Stimulated activated CD4-positive, alpha-beta T cell treated with anti-CD3 and anti-CD28 coated beads, Interleukin-1b, Interleukin-23, amount 100 ng/mL, for 1 hour (primary cell): ENCODE measurements at places on chromosomes 3 and 15.
A peak's percentile ranks its signal among the peaks of the same experiment; 100 is the strongest.

DNA sequence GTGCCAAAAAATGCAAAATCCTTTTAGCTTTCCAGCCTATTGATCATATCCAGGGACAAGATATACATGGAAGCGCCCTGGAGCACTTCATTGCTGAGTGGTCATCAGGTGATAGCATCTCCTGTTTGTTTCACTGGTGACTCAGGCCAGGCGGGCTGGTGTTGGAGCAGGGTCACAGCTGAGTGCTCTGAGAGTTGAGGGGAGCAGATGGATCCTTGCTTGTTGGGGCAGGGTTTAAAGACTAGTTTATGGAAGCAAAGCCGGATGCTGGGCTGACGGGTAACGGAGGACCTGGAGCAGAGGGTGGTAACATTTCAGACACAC lies 405.0 kb upstream of the TPM1 start:
- no peak for DNase-seq

- no peak for DNase-seq
These were observed 12.9 kb downstream of the ALPK3 start for GRCh38 chr15:84830036-84830435.

- DNase-seq: no peak
These were observed 294.8 kb downstream of the MCTP2 start for GRCh38 chr15:94526071-94526689.

GRCh38 chr15:56242576-56243162 lies 1.0 kb downstream of the RFX7 start:
- peak; percentile 0 for DNase-seq

- DNase-seq: no peak
These were observed 31.9 kb downstream of the CRTC3 start for GRCh38 chr15:90561344-90562244.

DNA sequence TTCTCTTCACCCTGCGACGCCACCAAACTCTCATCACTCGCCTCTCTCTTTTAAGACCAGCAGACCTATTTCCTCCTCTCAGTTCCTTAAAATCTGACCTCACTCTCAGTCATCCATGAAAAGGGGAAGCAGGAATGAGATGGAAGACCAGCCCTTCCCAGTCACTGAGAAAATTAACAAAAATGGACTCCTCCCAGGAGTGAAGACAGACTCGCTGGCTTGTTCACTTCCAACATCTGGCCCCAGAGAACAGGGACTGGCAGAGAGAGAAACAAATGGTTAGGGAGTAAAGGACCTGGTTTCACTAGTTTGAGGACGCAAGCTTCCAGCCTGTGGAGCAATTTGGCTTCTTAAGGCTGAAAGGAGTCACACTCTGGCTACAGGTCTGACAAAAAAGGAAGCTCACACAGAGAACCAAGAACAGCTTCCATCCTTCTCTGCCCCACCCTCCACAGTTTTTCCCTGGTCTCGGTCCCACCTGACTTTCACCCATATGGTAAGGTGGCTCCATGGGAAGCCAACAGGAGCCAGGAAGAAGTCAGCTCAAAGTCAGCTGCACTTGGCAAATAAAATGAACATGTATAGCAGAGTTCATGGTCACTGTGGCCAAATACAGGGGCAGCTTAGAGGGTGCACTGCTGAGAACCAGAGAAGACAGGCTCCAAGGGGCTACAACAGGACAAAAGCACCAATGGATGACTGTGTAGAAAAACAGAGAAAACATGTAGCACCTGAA lies 57.2 kb downstream of the ITGB5 start:
- DNase-seq: no peak

DNA sequence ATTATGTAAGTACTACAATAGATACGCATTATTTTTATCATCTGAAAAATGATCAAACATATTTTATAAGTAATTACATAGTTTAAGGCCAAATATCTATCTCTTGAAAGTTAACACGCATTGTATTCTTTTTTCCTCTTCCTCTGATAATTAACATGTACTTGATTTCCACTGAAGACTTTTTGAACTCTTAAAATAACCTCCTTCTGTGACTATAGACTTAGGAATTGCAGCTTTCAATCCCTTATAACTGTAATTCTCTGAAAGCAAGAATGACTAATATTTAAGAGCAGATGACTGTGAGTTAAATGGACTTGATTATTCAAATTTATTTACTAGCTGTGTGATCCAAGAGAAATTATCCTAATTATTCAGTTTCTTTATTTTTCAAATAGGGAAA lies 730.6 kb upstream of the NECTIN3 start:
- no peak for DNase-seq

DNA sequence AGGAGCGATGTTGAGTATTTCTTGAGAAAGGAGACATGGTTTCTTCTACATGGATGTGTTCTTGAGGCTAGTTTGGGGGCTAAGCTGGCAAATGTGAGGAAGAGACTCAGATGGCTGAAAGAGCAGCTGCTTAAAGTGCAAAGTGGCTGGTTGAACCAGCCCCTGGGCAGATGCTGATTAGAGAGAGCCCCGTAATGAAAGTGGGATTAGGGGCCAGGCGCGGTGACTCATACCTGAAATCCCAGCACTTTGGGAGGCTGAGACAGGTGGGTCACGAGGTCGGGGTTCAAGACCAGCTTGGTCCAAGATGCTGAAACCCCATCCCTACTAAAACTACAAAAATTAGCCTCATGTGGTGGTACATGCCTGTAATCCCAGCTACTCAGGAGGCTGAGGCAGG lies 75.0 kb upstream of the GCNT3 start:
- no peak for DNase-seq

- DNase-seq: no peak
These were observed 146.8 kb downstream of the TPRA1 start for GRCh38 chr3:127443581-127444375.

GRCh38 chr3:365268-365667 lies 168.7 kb downstream of the CHL1 start:
- DNase-seq: no peak
